ENCODE measurements at places on chromosomes 1 and 21.

DNA sequence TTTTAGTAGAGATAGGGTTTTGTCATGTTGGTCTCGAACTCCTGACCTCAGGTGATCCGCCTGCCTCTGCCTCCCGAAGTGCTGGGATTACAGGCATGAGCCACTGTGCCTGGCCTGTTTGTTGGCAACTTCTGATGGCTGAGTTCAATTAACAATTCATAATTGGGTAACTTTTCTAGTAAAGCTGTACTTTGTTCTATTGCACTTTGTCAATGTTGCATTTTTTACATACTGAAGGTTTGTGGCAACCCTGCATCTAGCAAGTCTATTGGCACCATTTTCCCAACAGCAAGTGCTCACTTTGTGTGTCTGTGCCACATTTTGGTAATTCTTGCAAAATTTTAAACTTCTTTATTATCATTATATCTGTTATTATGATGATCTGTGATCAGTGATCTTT lies 64.5 kb upstream of the USP24 start:
- DNase-seq, result no peak

- DNase-seq, result no peak
Observed at GRCh38 chr1:156746728-156747631, 4.5 kb downstream of the HDGF start.

- no peak for DNase-seq
Observed at GRCh38 chr1:208885650-208886049, 641.5 kb upstream of the PLXNA2 start.

- no peak for DNase-seq
Observed at GRCh38 chr1:220705782-220706181, 15.6 kb downstream of the C1orf115 start.

GRCh38 chr1:8477166-8477982 lies 159.5 kb downstream of the SLC45A1 start:
- no peak for DNase-seq

- DNase-seq, result no peak
Observed at GRCh38 chr21:42338729-42339715, 11.8 kb downstream of the TFF2 start.
